ENCODE measurements at places on chromosomes 12 and 14.

- DNase-seq, result no peak
Observed at GRCh38 chr12:1428671-1429070, 165.7 kb downstream of the FBXL14 start.

- no peak for DNase-seq
Observed at GRCh38 chr12:8123124-8123912, at the start of gene CLEC4A. CLEC4A (plus strand) TSS chr12:8123617; CDS start chr12:8123879, 262 bp downstream.

DNA sequence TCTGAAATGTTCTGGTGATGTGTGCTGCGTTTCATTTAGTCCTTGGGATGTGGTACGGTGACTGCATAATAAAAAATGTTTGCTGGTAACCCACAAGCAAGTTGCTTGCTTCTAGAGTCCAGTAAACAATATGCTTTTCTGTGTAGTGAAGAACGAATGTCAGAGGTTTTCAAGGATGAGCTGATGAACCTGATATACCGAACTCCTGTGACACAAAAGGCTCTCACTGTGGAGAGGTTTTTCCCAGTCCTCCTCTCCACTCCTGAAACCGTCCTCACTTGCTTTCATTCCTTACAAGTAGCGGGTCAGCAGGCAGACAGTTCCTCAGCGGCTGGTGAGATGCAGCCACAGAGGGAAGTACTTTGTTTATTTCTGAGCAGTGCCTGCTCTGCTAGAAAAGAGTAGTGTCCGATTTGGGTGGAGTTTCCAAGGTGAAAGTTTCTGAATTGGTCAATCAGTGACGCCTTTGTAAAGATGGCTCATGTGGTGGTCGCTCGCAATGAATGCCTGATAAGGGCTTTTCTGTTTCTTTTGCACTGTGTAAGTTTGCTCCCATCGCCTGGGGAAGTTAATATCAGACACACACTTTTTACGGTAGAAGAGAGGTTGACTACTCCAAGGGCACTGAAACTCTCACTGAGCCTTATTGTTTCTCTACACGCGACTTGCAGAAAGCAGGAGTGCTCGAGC, 3.0 kb downstream of the ETV6 start:
- DNase-seq, result no peak

GRCh38 chr12:72057330-72057914, 118.8 kb downstream of the TPH2 start:
- no peak for DNase-seq

DNA sequence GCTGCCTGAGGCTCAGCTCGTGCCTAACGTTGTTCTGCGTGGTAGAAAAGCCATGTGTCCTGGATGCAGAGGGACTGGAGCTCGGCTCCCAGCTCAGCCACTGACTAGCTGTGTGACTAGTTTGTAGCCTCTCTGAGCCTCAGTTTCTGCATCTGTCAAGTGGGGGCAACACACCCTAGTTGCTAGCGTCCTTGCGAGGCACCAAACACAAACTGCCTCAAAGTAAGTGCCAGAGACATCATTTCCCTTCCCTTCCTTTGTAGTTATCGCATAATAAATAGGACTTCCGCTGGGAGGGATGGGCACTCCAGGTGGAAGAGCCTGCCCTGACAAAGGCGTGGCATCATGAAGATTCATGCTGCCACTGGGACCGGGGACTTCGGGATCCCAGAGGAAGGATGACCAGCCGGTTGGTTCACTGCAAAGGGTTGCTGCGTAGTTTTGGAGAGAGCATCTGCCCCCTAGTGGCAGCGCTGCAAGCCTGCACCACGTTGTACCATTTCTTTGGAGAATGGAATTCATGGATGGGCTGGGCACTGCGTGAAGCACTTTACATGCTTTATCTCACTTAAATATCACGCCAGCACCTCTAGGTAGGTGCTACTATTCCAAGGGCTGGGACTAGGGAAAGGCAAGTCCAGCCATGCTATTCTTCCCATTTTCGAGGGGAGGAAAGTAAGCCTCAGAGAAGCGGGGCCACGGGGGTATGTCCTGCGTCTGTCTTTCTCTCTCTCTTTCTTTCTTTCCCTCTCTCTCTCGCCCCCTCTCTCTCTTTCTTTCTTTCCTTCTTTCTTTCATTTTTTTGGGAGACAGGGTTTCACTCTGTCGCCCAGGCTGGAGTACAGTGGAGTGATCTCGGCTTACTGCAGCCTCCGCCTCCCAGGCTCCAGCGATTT, 4.6 kb downstream of the CCDC197 start:
- peak; percentile 65 for DNase-seq

GRCh38 chr14:24266344-24267244, 3.6 kb upstream of the TGM1 start:
- no peak for DNase-seq

DNA sequence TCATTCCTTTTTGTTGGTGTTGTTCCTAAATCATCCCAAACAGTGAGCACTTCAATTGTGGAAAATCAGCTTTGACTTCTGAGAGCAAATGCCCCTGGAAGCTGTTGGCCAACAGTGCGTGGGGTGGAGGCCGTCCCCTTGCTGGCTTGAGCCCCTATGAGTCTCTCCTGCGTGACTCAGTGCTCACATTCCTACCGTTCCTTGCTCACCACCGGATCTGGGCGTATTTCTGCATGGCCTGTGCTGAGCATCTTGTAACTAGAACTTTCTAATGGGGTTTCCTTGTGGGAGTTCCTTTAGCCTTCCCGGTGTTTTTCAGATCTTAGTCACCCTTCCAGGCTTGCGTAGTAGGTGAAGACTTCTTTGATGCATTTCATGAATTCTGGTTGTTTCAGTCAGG, 14.7 kb downstream of the SERPINA1 start:
- DNase-seq, result no peak

GRCh38 chr12:16158050-16158449, 119.4 kb downstream of the SLC15A5 start:
- DNase-seq, result no peak

- no peak for DNase-seq
Observed at GRCh38 chr14:49986343-49987014, 93.6 kb downstream of the ARF6 start.

GRCh38 chr14:72863216-72864006, 30.5 kb downstream of the DPF3 start:
- DNase-seq, result no peak

DNA sequence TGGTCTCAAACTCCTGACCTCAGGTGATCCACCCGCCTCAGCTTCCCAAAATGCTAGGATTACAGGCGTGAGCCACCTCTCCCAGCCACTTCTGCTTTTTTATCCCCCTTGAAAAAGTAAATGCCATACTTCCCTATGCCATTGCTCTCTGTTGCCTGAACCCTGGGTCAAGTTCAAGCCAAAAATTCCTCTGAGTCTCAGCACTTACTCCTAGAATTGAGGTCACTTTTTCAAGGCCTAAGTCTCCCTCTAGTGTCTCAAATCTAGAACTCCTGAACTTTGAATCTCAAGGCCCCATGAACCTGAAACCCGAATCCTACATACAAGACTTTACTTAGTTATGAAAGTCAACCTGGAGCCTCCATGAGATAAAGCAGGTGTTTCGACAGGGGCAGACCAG, 1.4 kb upstream of the APOBEC1 start:
- no peak for DNase-seq

GRCh38 chr14:72060917-72061316, 128.7 kb downstream of the RGS6 start:
- DNase-seq, result no peak

GRCh38 chr12:38919191-38919590, 13.8 kb upstream of the CPNE8 start:
- DNase-seq, result no peak

- DNase-seq, result peak; percentile 12
Observed at GRCh38 chr12:69052613-69053408, 119.8 kb upstream of the CPM start.

DNA sequence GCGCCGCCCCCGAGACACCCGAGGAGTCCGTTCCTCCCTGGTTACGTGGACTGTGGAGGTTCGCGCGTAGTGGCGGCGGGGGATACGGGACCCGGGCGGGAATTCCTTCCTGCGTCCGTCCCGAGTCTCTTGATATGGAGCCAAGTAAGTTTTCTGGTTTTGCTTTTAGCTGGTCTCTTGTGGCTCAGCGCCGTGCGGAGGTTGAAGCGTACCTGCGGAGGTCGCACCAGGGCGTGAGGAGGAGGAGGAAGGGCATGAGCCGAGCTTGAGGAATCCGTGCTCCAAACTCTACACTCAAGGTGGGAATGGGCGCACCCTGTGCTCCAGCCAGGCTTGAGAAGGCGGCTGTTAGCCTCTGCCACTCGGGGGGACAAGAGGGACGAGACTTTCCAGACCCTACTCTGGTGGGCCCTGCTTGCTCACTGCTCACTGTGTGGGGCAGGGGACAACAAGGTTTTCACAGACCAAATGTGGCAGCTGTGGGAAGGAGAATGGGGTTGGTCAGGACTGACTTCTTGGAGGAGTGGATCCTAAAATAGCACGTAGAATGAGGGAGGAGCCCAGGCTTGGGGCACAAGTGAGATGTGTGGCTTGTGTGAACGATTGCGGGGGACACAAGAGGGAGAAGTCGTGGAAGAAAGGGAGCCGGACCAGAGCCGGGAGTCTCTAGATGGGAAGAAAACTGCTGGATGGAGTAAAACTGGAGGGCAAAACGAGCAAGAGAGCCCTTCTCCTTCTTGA, 577 bp downstream of the ATG101 start:
- DNase-seq, result no peak

GRCh38 chr12:53097564-53098353, at the start of gene IGFBP6:
IGFBP6 (plus strand) TSS chr12:53097667; CDS start chr12:53097718, 51 bp downstream.
- peak; percentile 32 for DNase-seq

- DNase-seq, result no peak
Observed at GRCh38 chr12:131736446-131737149, 25.7 kb downstream of the SFSWAP start.

- DNase-seq, result no peak
Observed at GRCh38 chr12:76244300-76244699, 103.9 kb downstream of the BBS10 start.

GRCh38 chr14:74567646-74568379, 44.2 kb downstream of the LTBP2 start:
- DNase-seq, result no peak

GRCh38 chr12:47207340-47207717, 127.6 kb upstream of the AMIGO2 start:
- DNase-seq, result no peak

DNA sequence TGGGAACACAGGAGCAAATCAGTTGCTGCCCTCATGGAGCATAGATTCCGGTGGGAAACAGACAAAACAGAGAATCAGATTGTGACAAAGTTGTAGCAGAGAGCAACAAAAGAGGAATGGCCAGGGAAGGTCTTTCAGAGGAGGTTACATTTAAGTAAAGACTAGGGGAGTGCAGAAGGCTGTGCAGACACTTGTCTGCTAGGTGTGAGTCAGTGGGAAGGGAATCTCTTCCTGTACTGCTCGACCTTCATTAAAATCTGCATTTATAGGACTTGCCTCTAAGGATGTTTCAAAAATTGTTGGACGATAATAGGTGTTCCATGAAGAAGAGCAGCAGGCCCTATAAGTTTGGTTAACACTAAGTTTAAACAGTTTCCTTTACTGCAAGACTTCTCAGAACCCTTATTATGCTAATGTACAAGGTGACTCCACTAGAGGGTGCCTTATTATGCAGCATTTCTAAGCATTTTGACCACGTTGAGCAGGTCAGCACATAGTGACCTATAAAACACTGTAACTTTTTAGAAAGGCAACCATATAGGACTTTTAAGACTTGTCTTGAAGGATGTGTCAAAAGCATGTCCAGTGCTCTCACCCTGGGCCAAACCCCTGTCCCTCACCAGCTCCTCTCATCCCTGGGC, 91.8 kb upstream of the RIC8B start:
- no peak for DNase-seq

GRCh38 chr14:72523424-72524294, 370.2 kb downstream of the DPF3 start:
- DNase-seq, result no peak

DNA sequence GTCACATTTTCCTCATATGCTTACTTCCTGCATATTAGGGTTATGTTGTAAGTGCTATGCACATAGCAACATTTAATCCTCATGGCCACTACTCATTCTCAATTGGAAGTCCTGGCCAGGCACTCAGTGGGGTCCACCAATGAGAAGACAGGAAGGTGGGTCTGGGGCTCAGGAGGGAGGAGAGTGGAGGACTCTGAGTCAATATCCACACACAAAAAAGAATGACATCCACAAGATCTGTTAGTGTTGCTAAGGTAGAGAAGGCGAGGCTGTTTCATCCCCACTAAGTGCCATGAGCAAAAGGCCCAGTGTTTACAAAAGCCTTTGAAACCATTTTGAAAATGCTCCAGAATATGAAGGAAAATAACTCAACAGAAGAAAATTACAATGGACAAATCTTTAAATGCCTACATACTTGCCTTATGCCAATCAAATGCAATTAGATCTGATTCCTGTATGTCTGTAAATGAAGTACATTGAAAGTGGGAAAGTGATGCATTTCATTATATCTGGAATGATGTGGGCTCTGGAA, 53.9 kb downstream of the EID3 start:
- DNase-seq, result no peak
